ENCODE measurements at places on chromosomes 4 and X. TPM values are rescaled to one million over a fixed set of nuclear protein-coding genes. Genes with fewer than 3 reads are reported as not detected.
A peak's percentile ranks its signal among the peaks of the same experiment; 100 is the strongest.

DNA sequence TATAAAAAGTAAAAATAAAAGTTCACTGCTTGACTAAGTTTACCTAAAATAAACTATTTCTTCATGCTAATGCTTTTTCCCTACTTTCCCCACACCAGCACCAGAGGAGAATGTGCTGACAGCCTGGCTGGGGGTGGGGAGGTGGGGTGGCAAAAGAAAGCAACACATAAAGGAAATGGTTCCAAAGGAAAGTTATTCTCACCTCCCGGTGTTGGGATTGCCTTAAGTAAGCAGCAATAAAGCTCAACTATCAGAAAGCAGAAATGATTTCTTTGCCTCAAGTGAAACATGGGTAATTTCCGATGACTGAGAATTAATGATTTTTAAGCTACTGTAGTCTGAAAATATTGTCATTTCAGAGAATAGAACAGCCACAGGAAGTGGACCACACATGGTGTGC is 84.5 kb upstream of the DKK2 start:
- H3K36me3 ChIP-seq, result no peaks in the 10 kb centered on the region
- H3K27me3 ChIP-seq, result no peaks in the 10 kb centered on the region
- no peak for DNase-seq
- H3K4me3 ChIP-seq, result no peak overlapping the region

DNA sequence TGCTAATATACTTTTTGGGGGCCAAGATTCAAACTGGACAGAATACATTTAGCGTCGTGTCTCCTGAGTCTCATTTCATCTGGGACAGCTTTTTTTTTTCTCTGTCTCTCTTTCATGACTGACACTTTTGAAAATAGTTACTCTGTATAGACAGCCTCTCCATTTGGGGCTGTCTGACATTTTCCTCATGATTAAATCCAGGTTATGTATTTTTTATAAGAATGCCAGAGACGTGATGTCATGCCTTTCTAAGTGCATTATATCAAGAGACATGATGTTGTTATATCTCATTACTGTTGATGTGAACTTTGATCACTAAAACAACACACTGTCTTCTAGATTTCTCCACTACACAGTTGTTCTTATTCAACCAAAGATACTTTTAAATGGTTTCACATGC is 199.0 kb downstream of the BANK1 start:
- H3K4me3 ChIP-seq, result no peak overlapping the region
- no peak for DNase-seq
- no peaks in the 10 kb centered on the region for H3K36me3 ChIP-seq
- no peak overlapping the region for H3K27ac ChIP-seq
- no peaks in the 10 kb centered on the region for H3K4me1 ChIP-seq
- no peaks in the 10 kb centered on the region for H3K27me3 ChIP-seq

DNA sequence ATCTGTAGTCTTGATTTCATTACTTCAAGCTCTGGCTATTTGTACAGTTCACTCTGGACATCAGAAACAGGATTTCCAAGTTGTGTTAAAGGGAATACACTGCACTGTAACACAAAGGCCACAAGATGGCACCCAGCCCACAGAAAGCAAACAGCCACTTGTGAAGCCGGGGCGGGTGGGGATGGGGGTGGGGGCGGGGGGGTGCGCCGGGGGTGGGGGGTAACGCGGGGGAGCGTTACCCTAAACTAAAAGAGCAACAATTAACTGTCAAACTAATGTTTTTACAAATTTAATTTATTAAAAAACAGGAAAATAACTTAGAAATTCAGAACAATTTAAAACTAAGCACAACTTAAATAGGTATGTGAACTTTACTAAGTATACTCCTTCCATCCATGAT is 27.3 kb downstream of the PRDX4 start:
- no peaks in the 10 kb centered on the region for H3K4me1 ChIP-seq
- H3K4me3 ChIP-seq, result no peak overlapping the region
- H3K27me3 ChIP-seq, result no peaks in the 10 kb centered on the region
- H3K27ac ChIP-seq, result no peak overlapping the region

DNA sequence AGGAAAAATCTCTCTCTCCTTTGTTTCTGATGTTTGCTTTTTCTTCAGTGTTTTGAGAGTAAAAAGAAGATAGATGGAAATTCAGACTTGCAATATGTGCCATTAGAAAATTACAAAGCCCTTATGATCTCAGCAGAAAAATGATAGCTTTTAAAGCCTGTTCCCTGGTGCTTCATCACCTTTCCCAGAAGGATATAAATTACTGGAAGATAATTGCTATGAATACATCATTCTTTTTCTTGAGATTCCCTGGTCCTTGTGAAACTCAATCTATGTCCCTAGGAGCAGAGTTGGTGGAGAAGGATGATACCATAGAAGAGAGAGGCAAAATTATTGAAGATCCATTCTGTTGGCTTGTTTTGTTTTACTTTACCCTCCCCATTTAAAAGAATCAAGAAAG is 86.5 kb downstream of the GLRA3 start:
- no peaks in the 10 kb centered on the region for H3K4me1 ChIP-seq
- no peaks in the 10 kb centered on the region for H3K27me3 ChIP-seq
- H3K36me3 ChIP-seq, result no peaks in the 10 kb centered on the region

FRMPD3 gene
- total RNA-seq, result not detected

- H3K27ac ChIP-seq, result no peak overlapping the region
- no peak for DNase-seq
- peaks cover 7% of the 10 kb centered on the region for H3K4me1 ChIP-seq
Measured at GRCh38 chr4:15784959-15785634, 7.0 kb downstream of the CD38 start.

- no peak for DNase-seq
- H3K36me3 ChIP-seq, result no peaks in the 10 kb centered on the region
- H3K4me1 ChIP-seq, result no peaks in the 10 kb centered on the region
Measured at GRCh38 chr4:183855323-183856190, 49.5 kb upstream of the STOX2 start.

TMEM192 gene
- 16.7 TPM for total RNA-seq

PCGF3 gene
- 14.5 TPM for total RNA-seq

NLGN3 gene
- total RNA-seq, result 0.31 TPM

TAF7L gene
- not detected for total RNA-seq

PCDH7 gene
- 0.39 TPM for total RNA-seq

DNA sequence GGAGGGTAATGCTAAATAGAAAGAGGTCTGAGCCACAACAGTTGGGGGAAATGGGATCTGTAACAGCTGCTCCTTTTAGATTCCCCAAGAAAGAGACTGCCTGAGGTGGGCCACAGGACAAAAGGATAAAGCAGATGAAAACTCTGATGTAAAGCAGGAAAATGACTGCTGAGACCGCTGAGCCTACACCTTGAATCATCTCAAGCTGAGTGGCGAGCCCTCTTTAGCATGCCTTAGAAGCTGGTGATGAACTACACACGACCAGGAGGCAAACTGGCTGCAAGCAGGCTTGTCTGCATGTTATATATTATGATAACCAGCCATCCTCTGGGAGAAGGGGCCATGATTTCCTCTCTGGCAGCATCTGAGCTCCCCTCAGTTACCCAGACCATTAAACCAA is 88.4 kb downstream of the TTC29 start:
- H3K4me1 ChIP-seq, result no peaks in the 10 kb centered on the region
- no peaks in the 10 kb centered on the region for H3K27me3 ChIP-seq
- no peak for DNase-seq
- no peak overlapping the region for H3K4me3 ChIP-seq
- no peak overlapping the region for H3K27ac ChIP-seq

- no peak overlapping the region for H3K4me3 ChIP-seq
- no peak overlapping the region for H3K27ac ChIP-seq
- no peaks in the 10 kb centered on the region for H3K27me3 ChIP-seq
- H3K36me3 ChIP-seq, result no peaks in the 10 kb centered on the region
- DNase-seq, result no peak
Measured at GRCh38 chrX:94676285-94676684, 1002.3 kb downstream of the FAM133A start.

GSX2 gene
- not detected for total RNA-seq

DNA sequence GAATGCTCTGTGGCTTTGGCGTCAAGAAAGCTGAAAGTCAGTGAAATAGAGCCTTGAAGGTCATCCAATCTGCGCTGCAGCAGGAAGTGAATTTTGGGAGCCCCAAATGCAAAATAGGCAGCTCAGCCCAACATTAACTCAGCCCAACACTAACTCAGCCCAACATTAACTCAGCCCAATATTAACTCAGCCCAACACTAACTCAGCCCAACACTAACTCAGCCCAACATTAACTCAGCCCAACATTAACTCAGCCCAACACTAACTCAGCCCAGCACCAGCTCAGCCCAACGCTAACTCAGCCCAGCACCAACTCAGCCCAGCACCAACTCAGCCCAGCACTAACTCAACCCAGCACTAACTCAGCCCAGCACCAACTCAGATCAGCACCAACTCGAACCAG is 71.5 kb downstream of the SORBS2 start:
- no peak for DNase-seq
- no peaks in the 10 kb centered on the region for H3K4me1 ChIP-seq
- H3K4me3 ChIP-seq, result no peak overlapping the region
- no peaks in the 10 kb centered on the region for H3K27me3 ChIP-seq
- H3K36me3 ChIP-seq, result no peaks in the 10 kb centered on the region
- H3K27ac ChIP-seq, result no peak overlapping the region

HTR2C gene
- not detected for total RNA-seq

DNA sequence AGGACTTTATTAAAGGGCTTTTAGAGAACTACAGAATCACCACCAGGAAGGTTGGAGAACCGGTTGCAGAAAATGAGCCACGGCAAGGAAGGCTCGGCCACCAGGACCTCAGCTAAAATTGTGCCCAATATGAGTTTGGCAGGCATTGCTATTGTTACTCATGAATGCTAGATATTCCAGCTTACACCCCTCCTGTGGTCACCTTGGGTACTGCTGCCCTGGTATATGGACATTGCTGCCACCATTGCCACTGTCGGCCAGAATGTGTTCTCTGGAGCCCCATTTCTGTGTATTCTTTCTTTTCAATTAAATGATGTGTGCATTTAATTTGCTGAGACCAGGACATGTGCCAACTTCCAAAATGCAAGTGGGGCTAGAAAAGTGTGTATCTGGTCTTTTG is 626.7 kb upstream of the BOD1L1 start:
- no peaks in the 10 kb centered on the region for H3K27me3 ChIP-seq
- H3K4me1 ChIP-seq, result no peaks in the 10 kb centered on the region
- no peak overlapping the region for H3K27ac ChIP-seq
- no peak for DNase-seq

MAOA gene
- 244 TPM for total RNA-seq

DNA sequence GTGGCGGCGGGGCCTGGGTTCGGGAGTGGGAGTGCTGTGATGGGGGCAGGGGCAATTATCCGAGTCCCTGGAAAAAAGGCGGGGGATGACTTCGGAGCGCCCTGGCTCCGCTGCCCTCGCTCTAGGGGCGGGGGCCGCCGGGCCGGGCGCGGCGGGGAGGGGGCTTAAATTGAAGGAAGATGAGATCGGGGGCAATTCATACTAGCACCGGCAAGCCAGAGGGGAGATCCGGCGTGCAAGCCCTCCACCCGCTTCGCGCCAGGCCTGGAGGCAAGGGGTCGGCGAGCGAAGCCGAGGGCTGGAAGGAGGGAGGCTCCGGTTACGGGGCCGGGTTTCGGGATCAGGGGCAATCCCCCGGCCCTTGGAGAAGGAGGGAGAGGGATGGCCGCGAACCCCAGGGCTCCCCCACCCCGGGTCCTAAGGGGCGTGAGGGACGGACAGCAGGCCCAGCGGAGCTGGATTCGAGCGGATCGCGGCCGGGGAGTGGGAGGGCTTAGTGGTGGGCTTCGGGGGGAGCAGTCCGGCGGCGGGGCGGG is 1.2 kb downstream of the BCORL1 start:
- H3K36me3 ChIP-seq, result no peaks in the 10 kb centered on the region
- no peaks in the 10 kb centered on the region for H3K4me1 ChIP-seq
- no peak overlapping the region for H3K4me3 ChIP-seq
- no peak for DNase-seq
- no peaks in the 10 kb centered on the region for H3K27me3 ChIP-seq

DNA sequence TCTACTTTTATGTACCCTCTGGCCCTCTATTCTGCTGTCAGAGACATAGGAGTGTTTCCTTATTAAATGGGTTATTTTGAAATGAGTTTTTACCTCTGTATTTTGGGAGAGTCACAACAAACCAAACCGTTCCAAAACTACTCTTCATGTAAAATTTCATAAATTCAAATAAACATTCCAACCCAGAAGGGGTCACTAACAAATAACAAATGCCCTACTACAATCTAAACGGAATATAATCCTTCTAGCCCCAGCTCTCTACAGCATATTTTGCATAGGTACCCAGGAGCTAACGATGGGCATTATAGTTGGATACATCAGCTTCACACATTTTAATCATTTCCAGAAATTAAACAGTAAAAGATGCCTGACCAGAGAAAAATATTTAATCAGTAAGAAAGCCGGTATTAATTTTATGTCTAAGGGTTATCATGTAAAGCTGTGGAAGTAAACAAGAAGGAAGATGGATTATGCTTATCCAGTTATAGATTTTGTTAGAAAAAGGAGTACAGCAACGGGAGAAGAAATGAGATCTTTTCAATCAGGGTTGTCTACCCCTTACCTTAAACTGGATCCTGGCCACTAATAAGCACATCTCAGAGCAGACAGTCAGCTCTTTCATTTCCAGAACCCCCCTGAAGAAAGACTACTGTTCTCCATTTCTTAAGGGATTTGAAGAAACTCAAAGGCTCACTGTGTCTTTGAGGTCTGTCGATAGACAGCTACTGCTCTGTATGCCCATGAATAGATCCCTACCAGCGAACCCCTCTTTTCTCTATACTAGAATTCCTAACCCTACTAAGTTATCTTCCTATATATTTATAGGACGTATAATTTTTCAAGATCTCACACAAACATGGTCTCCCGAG is 1.2 kb downstream of the UGDH start:
- H3K36me3 ChIP-seq, result no peaks in the 10 kb centered on the region
- H3K4me1 ChIP-seq, result peaks cover 24% of the 10 kb centered on the region
- DNase-seq, result no peak
- H3K4me3 ChIP-seq, result peak overlapping the region; percentile 92
- H3K27me3 ChIP-seq, result no peaks in the 10 kb centered on the region

GRCh38 chr4:186216465-186217024 is 10.8 kb upstream of the KLKB1 start:
- H3K36me3 ChIP-seq, result no peaks in the 10 kb centered on the region
- no peak overlapping the region for H3K4me3 ChIP-seq
- H3K27ac ChIP-seq, result no peak overlapping the region
- H3K4me1 ChIP-seq, result no peaks in the 10 kb centered on the region

- H3K4me1 ChIP-seq, result no peaks in the 10 kb centered on the region
- H3K27me3 ChIP-seq, result peaks cover 42% of the 10 kb centered on the region
- H3K36me3 ChIP-seq, result no peaks in the 10 kb centered on the region
- no peak overlapping the region for H3K4me3 ChIP-seq
- H3K27ac ChIP-seq, result no peak overlapping the region
Measured at GRCh38 chr4:1462009-1462767, 55.9 kb upstream of the NKX1-1 start.

- no peaks in the 10 kb centered on the region for H3K4me1 ChIP-seq
- no peaks in the 10 kb centered on the region for H3K36me3 ChIP-seq
- no peak overlapping the region for H3K27ac ChIP-seq
Measured at GRCh38 chrX:44157283-44157682, 184.1 kb upstream of the NDP start.

PABPC1L2B gene
- total RNA-seq, result not detected

NIPAL1 gene
- 0.51 TPM for total RNA-seq

ARL9 gene
- total RNA-seq, result 0.46 TPM

ADGRL3 gene
- total RNA-seq, result 1.2 TPM

GYPA gene
- total RNA-seq, result not detected

CPLX1 gene
- 1.0 TPM for total RNA-seq

GRCh38 chr4:23365086-23365485 is 524.8 kb downstream of the PPARGC1A start:
- no peaks in the 10 kb centered on the region for H3K27me3 ChIP-seq
- H3K36me3 ChIP-seq, result no peaks in the 10 kb centered on the region
- no peak overlapping the region for H3K4me3 ChIP-seq
- peaks cover 29% of the 10 kb centered on the region for H3K4me1 ChIP-seq
- DNase-seq, result no peak
- no peak overlapping the region for H3K27ac ChIP-seq

Measured in gastrocnemius medialis (tissue), 4 donors.